ENCODE measurements at places on chromosomes 4 and X. TPM values are rescaled to one million over a fixed set of nuclear protein-coding genes. Genes with fewer than 3 reads are reported as not detected.

GRCh38 chr4:93529692-93530372 is 298.7 kb upstream of the ATOH1 start:
- DNase-seq = no peak

The AASDH gene
- polyA plus RNA-seq = 24.3 TPM

DNA sequence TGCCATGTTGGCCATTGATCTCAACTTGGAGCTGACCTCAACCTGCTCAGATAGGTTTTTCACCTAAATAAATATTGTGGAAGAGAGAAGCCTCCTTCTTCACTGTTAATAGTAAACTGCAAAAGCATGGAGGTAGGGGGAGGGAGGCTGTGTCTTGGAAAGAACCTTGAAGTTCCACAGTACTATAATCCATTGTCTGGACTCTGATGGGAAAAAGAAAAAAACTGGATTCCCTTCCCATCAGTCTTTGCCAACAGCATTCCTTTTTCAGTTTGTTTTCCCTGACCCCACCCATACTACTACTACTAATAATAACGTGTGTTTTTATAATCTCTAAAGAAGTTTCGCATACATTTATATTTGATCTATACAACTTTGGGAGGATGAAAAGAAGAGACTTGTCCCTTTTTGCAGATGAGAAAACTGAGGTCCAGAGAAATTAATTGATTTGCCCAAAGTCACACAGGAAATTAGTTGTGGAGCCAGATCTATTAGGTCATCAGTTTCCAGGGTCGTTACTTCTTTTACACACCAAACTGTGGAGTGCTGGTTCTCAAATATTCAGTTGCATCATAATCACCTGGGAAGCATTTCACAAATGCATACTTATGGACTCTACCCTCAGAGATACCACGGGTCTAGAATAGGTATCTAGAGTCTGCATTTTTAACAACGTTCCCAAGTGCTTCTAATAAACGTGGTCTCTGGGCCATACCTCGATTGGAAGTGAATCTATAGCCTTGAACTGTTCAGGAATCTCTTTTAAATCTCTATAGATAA is 59.1 kb downstream of the LUZP4 start:
- no peak for DNase-seq

The BEX2 gene
- polyA plus RNA-seq = 67.7 TPM

Data from left renal cortex interstitium (tissue), 4 donors.